ENCODE measurements at places on chromosomes 12 and 14.

GRCh38 chr14:68979722-68980451, 785 bp upstream of the ACTN1 start:
- no peak for DNase-seq

DNA sequence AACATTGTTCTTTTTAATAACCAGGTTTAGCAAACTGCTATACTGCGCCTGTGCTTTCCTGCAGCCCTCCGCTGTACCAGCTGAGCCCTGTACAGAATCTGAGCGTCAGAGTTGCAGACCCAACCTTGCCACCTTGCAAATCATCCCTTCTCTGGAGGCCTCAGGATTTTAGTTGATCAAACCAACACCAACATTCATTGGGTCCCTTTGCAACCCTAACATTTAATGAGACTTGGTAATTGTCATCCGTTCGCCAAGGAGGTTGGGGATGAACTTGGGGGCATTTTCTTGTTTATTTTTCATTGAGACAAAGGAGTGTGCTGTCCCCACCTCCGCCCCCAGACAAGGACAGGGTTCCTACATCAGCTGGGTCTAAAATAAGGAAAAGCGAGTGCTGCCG, 2.6 kb upstream of the GSC start:
- no peak for DNase-seq

DNA sequence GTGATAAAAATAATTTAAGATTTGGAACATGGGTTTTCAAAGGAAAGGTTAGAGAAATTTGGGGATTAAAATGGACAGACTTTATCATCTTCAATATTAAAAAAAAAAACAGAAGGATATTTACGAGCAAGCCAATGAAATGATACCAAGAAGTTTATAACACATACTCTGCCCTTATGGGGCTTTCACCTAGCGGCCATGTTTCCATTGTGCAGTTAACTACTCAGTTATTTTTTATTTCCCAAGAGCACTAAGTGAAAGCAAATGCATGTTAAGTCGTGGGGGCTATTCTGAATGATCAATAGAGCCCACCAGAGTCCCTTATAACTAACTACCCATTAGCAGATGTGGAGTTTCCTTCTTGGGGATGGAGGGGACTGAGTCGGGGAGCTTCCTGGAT, 53.9 kb downstream of the ETV6 start:
- DNase-seq = no peak

DNA sequence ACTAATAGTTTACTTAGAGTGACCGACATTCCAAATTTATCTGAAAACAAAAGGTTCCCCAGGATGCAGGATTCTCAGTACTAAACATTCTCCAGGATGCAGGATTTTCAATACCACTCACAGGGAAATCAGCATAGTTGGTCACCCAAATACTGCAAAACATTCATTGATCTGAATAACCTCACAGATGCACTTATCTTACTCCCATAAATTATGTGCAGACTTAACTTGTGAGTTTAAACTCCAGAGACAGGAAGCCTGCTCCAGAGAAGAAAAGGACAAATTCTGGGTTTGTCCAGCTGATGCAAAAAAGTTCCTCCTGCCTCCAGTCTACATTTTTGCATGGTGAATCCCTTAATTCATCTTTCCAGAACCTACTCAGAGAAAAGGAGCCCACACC, 514.2 kb upstream of the TMEM132C start:
- no peak for DNase-seq

Data from AG04449 (cell line).